ENCODE measurements at places on chromosomes 3 and 15.

- DNase-seq: no peak
These were observed 464.3 kb upstream of the AGTR1 start for GRCh38 chr3:148233403-148233802.

DNA sequence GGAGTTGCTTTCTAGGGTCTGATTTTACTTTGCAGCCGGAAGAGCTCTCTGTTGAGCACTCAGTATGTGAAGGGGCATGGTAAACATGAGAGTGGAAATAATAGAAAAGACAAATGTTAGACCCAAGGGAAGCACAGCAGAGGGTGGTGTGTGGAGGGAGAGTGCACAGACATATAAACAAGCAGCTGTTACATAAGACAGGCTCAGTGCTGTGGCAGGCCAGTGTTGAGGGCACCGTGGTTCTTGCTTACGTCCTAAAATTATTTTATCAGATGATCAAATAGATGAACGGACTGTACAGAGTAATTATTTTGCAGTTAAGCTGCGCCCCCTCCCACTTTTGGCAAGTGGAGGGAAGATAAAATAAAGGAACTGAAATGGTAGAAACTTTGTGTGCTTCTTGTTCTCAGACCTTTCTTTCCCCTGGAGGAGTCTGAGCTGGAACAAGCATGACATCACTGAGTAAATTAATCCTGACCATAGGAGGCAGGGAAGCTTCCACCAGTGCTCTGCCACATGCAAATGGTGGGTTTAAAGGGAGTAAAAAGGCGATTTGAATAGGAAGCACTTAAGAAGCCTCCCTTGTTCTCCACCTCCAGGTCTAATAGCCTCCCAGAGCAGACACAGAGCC lies 205.6 kb downstream of the IL20RB start:
- no peak for DNase-seq

DNA sequence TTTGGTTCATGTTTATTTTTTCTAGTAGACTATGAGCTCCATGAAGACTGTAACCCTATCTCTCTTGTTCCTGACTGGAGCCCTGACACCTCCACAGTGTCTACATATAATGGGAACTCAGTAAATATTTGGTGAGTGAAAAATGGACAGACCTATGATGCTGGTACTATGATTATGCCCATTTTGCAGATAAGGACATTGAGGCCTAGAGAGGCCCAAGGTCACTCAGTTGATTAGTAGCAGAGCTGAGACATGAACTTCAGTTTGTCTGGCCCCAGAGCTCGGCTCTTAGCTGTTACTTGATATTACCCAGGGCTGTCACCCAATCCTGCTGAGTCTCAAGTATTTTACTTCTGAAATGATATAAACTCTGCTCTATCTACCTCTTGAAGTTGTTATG lies 5.5 kb downstream of the EFCAB12 start:
- no peak for DNase-seq

DNA sequence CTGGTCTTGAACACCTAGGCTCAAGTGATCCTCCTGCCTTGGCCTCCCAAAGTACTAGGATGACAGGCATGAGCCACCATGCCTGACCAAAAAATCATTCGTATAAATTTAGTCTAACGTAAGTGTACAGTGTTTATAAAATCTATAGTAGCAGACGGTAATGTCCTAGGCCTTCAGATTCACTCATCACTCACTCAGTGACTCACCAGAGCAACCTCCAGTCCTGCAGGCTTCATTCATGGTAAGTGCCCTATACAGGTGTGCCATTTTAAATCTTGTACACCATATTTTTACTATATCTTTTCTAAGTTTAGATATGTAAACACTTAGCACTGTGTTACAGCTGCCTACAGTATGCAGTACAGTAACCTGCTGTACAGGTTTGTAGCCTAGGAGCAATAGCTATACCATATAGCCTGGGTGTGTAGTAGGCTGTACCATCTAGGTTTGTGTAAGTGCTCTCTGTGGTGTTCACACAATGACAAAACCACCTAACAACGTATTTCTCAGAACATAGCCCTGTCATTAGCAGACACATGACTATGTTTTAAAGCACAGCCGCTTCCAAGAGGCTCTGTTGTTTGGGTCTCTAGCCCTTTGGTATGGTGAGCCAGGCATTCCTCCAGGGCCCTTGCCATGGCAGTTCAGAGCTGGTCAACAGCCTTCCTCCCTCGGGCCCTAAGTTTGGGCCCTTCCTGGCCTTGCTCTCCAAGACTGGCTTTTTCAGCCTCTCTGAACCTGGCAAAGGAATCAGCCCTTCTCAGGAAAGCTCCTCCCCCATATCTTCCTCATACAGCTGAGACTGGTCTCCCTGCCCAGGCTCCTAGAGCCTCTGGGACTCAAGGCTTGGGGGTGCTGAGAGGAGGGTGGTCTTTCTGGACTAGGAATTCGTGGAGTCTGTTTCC lies 1.9 kb upstream of the CCDC9B start:
- no peak for DNase-seq

- DNase-seq: peak; percentile 41
These were observed at the start of gene PODXL2 for GRCh38 chr3:127628788-127629466. TSS of gene PODXL2 (plus strand) at chr3:127629185. CDS start at chr3:127629220, 35 bp downstream.

- DNase-seq: no peak
These were observed 9.7 kb downstream of the SCAMP2 start for GRCh38 chr15:74863239-74864056.

DNA sequence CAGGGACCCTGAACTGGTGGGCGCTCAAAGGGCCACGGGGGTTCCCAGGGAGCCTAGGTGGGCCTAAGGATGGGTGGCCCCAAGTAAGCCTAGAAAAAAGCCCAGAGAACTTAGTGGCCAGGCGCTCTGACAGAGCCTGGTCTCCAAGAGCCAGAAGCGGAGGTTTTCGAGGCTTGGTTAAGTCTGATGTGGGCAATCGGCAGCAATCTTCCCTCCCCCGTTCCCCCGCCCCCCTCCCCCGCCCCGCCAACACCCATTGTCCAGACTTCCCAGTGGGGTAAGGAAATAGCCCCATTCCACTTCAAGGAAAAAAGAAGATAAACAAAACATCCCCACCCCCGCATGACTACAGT lies 6.7 kb downstream of the EOMES start:
- no peak for DNase-seq

DNA sequence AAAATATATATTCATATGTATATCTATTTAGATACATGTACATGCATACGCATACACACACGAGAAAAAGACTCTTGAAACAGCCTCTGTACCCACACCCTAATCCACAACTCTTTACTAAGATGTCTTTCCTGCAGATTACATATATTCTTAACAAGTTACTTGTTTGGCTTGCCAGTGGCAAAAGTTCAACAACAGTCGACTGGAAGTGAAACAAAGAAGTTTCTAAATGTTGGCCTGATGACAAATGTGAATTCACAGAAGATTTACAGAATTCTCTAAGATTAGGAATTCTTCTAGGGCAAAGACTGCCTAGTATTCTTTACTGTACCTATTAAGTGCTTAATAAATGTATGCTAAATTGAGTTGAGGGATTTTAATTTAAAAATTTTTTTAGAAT lies 116.8 kb downstream of the CDIN1 start:
- no peak for DNase-seq

DNA sequence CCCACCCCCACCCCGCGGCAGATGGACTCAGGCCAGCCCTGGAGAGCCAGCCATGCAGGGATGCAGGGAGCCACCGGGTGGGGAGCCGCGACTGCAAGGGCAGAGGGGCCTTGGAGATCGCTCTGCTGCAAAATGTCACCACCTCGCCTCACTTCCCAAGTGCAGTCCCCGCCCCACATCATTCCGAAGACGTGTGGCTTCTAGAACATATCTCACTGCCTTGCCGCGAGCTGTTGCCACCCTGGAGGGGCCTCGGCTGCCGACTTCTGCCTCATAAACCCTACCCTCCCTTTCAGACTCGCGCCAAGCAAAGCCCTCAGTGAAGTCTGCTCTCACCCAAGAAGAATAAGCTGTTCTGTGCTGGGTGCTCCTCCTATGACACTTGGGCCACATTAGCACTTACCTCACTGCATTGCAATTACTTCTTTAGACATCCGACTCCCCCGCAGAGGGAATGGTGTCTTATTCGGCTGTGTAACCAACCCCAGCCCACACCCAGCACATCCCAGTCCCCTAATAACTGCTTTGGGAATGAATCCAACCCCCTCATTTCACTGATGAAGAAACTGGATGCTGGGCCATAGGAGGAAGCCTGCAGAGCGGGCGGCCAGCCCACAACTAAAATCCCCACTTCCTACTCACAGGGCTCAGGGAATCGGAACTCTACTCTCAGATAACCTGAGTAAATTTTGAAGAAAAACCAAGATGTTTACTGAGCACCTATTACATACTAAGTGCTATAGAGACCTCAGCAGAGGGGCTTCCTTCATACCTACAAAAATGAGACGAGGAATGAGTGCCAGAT lies 8.6 kb downstream of the TLE3 start:
- DNase-seq: no peak

- no peak for DNase-seq
These were observed 52.4 kb downstream of the GASK1A start for GRCh38 chr3:43031485-43031884.

GRCh38 chr15:25668901-25669300 lies 194.2 kb downstream of the ATP10A start:
- no peak for DNase-seq

DNA sequence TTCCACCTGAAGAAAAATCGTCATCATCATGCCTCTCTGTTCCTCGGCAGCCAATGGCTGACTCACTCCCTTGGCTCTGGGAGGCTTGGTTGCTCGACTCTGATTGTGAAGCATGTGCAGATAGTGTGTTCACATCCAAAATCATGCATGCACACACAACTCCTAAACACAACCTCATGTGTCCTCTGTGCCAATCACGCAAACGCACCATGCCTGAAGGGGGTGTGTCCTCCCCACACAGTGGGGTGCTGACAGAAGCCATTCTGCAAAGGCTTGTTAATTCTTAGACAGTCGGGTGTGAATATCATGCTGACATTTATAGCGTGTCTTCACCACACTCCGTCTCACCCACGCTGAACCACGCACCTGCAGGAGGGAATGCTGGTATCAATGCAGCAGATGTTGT lies 11.4 kb upstream of the CCDC174 start:
- DNase-seq: no peak

GRCh38 chr3:105801397-105801796 lies 67.4 kb downstream of the CBLB start:
- DNase-seq: no peak

DNA sequence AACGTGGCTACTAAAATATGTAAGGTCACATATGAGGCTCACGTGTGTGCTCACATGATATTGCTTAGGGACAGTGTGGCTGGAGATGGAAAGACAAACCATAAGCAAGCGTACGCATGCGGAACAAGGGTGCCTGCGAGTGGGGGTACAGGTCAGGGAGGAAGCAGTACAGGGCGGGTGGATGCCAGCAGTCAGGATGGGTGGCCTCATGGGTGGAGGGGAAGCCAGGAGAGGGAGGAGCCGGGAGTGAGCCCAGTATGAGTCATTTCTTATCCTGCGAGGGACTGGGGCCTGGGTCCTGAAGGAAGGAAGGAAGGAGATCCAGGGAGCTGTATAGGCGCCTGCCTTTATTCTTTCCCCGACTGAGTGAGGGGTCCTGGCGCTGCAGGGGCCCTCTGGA lies 42.0 kb upstream of the CGNL1 start:
- no peak for DNase-seq

DNA sequence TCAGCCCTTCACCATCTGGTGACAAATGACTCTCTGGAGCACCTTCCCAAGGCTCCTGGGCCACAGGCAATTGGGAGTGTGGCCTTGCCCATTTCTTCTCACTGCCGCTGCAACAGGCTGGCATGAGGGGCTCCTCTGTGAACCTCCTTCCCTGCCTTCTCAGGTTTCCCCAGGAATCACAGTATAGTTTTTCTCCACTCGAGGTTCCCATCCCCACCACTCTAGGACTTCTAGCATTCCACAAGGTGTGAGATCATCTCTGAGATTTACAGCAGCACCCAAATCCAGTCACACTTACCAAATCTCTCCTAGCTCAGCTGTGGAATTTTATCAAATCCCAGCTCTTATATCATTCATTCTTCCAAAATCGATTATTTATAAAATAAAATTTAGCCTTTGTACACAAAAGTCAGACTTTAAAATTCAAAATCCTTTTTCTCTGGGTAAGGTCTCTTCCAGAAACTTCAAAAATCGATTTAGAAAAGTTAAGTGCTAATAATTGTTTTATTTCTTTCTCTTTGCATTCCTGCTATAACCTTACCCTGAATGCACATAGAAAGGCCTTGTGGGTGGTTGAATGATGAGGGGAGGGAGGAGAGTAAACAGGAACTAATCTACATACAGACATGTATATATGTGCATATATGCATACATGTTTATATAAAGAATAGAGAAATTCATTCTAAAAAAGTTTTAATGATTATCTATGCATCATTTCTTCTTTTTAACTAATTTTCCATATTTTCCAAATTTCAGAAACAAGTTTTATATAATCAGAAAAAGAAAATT lies 18.9 kb upstream of the ATP13A4 start:
- no peak for DNase-seq

DNA sequence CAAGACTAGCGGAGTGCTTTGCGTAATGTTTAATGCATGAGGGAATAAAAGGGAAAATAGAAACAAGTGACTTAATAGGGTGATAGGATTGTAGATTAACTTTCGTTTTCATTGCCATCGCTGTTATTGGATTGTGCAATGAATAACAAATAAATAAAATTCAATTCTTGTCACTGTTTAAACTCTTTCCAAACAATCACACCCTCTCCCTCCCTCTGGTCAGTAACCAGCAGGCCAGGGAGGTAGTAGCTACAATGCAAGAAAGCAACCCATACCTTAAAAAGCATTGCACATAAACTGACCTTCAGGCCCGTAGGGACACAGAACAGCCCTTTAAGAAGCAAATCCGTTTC lies 705 bp upstream of the TFRC start:
- no peak for DNase-seq

DNA sequence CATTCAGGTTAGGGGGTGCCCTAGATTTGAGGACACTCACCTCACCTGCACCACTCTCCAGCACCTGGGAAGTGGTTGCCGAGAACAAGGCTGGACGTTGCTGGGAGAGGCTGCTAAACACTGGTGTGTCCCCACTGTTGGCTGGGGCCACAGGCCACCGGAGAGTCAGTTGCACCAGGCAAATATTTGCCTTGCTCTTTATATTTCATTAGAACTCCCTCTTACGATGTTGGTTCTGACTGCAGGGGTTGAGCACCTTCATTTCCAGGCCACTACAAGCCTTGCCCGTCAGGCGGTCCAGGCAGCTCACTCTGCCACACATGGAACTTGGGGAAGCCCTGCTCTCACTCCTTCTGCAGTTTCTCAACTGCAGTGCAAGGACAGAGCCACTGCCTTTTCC lies 30.7 kb downstream of the HCN4 start:
- DNase-seq: no peak

DNA sequence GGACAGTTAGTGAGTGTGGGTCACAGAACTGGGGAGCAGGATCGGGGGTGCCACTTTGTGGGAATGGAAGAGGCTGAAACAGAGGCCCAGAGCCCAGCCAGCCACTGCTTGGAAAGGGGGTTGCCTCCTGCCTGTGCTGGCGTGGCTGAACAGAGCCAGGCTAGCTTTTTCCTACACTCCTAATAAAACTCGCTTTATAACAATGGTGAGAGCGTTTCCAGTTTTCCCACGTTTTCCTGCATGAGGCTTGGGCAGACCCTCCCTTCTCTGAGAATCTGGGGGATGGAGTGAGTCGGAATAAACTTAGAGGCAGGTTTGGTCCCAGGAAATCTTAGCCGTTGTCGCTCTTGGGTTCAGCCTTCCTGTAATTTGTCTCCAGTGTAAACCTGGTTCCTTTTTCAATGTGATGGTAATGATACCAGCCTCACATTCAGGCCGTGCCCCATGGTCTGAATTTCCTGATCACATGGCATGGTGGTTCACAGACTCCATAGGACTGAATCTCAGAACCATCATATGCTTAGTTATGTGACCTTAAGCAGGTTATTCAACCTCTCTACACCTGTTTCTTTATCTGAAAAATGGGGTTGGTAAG lies 6.5 kb upstream of the FGD5 start:
- no peak for DNase-seq

GRCh38 chr15:90337256-90337655 lies 14.8 kb upstream of the ZNF774 start:
- DNase-seq: no peak

All from stimulated activated CD4-positive, alpha-beta T cell treated with anti-CD3 and anti-CD28 coated beads, Interleukin-12 subunit alpha, Interleukin-12 subunit beta, amount 100 ng/mL, for 4 hours (primary cell).